Upper lobe of left lung (tissue), 6 donors: ENCODE measurements at places on chromosomes 2 and 18. TPM values are rescaled to one million over a fixed set of nuclear protein-coding genes. Genes with fewer than 3 reads are reported as not detected.

- DNase-seq: no peak
These were observed 35.8 kb downstream of the TSN start for GRCh38 chr2:121791290-121791689.

DNA sequence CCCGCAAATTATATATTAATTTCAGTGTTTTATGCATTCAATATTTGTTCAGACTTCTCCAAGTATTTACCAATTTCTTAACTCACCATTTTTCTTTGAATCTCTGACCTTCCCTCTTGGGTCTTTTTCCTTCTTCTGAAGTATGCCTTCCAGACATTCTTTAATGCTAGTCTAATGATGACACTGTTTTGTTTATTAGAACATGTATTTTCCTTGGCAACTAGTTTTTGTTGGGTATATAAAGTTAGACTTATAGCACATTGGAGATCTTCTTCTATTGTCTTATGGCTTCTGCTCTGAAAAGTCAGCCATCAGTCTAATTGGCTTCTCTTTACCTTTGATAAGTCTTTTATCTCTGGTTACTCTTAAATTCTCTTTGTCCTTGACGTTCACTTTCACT is 423.2 kb upstream of the NRP2 start:
- DNase-seq: no peak

DNA sequence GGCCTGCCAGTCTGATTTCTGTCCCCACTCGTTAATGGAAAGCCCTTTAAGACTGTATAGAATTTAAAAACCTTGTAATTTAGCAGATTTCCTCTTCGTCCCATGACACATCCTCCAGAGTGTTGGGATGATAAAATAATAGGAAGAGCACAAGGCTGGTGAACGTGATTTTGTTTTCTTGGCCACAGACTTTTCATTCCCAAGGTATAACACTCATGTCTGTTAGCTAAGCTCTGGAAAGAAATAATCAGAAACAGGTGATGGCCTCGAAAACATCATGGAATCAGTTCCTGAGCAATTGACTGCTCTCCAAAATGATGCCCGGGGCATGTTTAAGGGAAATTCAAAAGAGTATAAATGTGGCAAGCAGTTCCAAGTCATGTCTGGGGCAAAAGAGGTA is 337.8 kb upstream of the TCF4 start:
- no peak for DNase-seq

GRCh38 chr2:110829413-110830146 is 97.2 kb downstream of the ACOXL start:
- DNase-seq: no peak

DNA sequence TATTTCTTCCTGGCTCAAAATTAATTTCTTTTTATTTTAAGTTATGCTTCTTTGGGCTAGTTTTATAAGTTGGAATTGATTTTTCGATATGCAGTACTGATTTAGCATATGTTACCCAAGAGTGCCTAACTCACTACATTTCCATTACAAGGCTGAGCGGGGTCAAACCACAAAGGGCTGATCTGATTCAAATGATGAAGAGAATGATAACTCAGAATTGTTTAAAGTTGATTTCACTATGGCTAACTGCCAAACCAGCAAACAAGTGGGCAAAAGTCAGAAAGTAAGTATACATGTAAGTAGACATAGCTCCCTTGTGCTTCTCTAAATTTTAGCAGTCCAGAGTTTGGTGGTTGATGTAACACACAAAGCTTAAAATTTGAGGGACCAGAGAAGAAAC is 35.6 kb downstream of the RAD51AP2 start:
- DNase-seq: no peak

CNTNAP5 gene
- total RNA-seq: not detected

KANSL1L gene
- total RNA-seq: 54.0 TPM

IL1F10 gene
- not detected for total RNA-seq

ZAP70 gene
- total RNA-seq: 88.0 TPM
